ENCODE measurements at places on chromosomes 2 and 18.

DNA sequence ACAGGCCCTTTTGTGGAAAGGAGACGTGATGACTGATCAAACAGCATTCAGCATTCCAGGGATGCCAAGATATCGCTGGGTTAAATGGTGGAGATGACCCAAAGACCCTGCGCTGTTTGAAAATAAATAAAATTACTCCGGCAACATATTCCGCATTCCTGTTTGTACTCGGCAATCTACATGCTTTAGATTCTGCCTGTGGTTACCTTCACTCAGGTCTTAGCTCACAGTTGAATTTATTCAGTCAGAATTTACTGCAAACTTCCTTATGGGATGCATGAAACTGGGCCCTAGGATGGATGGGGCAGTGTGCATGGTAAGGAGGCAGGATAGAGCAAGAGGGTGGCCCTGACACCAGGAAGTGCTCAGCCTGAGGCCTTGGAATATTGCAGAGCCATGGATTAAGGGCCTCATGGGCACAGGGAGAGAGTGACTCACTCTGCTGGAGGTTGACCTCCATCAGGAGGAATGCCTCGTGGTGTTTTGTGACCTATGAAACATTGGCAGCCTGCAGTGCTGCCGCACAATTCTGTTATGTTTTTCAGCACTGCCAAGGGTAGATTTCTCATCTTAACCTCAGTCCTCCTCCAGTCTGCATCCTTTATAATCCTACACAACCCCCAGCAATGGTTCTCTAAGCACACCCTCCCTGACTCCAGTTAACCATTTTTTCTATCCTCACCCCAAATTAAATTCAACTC, 321.4 kb downstream of the IRS1 start:
- DNase-seq, result peak; percentile 7

- no peak for DNase-seq
Observed at GRCh38 chr18:42113529-42114191, 158.6 kb downstream of the PIK3C3 start.

- DNase-seq, result no peak
Observed at GRCh38 chr2:235553696-235554100, 59.9 kb downstream of the AGAP1 start.

- no peak for DNase-seq
Observed at GRCh38 chr18:8787794-8788193, 82.4 kb downstream of the MTCL1 start.

GRCh38 chr2:195410074-195410671, 246.9 kb upstream of the SLC39A10 start:
- no peak for DNase-seq

DNA sequence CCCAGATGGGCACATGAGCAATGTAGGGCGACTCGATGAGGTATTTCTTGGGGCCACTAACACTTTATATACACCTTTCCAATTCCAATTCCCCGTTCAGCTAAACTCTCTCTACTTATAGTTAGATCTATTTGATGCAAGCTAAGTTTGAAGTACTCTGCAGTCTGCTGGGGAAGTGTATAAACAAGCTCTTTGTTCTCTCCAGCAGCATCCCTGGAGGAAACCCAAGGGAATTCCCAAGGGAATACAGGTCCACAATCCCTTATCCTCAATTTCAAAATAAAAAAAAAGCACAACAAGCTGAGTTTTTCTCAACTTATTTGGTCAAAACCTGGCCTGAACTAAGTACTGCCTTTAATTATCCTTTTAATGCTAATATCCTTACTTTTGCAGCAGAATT, 433.3 kb downstream of the NBAS start:
- DNase-seq, result no peak

GRCh38 chr2:68317971-68318913, 1.5 kb downstream of the CNRIP1 start:
- DNase-seq, result peak; percentile 16
